ENCODE measurements at places on chromosomes 6 and 20. TPM values are rescaled to one million over a fixed set of nuclear protein-coding genes. Genes with fewer than 3 reads are reported as not detected.

DNA sequence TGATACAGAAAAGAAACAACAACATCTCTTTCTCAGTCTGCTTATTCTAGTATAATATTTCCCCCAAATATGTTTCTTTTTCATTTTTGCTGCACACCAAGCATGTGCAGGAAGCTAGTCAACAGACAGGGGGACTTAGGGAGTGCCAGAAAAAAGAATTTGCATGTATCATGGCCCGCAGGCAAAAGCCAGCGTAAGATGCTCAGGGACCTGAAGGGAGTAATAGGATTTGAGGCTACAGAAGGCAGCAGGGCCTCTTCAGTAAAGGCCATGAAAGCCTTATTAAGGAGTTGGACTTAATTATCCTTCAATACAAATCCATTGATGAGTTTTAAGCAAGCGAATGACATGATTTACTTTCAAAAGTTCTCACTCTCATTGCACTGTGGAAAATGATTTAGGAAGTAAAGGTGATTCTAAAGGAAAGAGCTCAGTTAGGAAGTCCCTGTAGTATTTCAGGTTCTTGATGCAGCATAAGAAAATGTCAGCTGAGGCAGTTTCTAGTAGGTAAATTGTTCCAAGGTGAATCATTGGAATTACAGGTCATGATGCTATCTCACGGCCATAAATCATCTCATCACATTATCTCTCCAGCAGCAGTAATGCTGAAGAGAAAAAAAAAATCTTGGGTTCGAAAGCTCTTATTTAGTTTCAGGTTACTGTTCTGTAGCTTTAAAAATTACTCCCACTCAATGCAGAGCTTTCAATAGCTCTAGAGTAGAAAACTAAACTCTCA lies 94.8 kb downstream of the PTCHD4 start:
- no peak for DNase-seq

- DNase-seq: no peak
Measured at GRCh38 chr6:9233686-9234085, 798.3 kb upstream of the SLC35B3 start.

- peak; percentile 54 for DNase-seq
Measured at GRCh38 chr20:18279242-18279641, 9.1 kb upstream of the ZNF133 start.

The WFDC5 gene
- not detected for total RNA-seq

DNA sequence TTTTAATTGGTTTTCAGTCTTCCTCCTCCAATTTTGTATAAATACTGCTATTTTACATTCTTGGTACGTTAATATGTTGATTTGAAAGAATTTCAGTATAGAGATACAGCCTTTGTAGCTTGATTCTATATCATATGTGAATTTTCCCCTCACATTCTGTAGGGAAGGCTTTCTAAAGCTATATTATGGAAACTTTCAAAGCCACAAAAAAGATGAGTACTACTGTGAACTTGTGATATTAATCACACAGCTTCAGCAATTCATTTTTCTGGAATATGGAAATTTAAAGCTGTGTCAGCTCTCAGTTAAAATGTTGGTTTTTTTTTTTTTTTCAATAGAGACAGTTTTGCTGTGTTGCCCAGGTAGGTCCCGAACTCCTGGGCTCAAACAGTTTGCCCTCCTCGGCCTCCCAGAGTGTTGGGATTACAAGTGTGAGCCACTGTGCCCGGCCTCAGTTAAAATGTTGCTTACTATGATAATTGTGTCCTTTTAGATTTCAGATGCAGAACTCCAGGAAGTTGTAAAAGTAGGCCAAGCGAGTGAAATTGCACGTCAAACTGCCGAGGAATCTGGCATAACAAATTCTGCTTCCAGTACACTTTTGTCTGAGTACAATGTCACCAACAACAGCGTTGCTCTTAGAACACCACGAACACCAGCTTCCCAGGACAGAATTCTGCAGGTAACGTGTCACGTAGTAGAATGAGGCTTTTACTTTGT lies 20.6 kb downstream of the CDC5L start:
- no peak for DNase-seq

GRCh38 chr6:25287941-25288340 lies 8.8 kb downstream of the CARMIL1 start:
- DNase-seq: no peak

The ZNF76 gene
- 19.6 TPM for total RNA-seq

DNA sequence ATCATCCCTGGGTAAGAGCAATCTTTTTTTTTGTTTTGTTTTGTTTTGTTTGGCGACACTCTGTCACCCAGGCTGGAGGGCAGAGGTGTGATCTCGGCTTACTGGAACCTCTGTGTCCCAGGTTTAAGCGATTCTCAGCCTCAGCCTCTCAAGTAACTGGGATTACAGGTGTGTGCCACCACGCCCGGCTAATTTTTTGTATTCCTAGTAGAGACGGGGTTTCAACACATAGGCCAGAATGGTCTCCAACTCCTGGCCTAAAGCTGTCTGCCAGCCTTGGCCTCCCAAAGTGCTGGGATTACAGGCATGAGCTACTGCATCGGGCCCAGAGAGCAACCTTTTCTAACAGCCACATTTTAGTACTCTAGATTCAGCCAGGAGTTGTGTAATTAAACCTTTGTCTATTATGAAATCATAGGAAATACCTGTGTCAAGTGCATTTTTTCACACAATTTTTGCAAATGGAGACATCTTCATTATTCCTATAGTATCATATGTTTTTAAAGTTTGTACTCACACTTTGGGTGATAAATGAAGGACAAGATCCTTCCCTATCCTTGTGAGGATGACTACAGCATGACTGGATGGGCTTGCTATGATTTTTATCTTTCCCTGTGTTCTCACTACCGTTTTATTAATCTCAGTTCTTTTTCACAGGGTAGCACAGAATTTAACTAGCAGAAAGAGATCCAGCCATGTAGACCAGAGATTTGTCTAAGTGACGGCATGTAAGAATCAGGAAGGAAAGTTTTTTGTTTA lies 82.6 kb downstream of the OR2B2 start:
- DNase-seq: peak; percentile 45

DNA sequence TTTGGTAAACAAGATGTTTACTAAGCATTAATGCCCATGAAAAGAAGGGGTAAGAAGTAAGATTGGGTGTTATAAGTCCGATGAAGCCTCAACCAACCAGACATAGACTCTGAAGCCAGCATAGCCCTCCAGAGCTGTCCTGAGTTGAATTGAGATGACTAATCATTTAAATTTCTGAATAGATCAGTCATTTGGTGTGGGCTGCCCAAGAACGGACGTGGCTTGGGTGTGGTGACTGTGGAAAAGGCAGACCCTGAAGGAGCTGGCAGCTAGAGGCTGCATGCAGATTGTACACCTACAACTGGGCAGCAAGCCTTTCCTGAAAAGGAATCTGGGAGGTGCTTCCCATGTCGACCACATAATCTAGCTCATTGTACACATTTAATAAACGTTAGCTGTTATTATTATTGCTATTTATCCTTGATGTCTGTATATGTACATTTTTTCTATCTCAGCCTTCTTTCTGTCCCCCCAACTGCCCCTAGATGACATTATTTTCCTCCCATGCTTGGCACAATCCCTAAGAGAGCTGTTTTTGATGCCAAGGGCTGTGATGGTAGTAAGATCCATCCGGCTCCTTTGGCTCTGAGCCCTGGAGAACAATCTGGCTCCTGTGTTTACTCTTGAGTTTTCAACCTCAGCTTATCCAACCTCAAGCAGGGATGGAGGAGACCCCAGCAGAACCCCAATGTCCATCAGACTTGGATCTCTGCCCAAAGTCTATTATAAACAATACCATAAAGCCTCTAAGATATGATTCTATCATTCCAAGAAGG lies 57.6 kb upstream of the JAG1 start:
- peak; percentile 79 for DNase-seq

The BMP6 gene
- 10.3 TPM for total RNA-seq

- no peak for DNase-seq
Measured at GRCh38 chr6:39268721-39269120, 39.4 kb upstream of the KCNK5 start.

The BTN1A1 gene
- total RNA-seq: not detected

DNA sequence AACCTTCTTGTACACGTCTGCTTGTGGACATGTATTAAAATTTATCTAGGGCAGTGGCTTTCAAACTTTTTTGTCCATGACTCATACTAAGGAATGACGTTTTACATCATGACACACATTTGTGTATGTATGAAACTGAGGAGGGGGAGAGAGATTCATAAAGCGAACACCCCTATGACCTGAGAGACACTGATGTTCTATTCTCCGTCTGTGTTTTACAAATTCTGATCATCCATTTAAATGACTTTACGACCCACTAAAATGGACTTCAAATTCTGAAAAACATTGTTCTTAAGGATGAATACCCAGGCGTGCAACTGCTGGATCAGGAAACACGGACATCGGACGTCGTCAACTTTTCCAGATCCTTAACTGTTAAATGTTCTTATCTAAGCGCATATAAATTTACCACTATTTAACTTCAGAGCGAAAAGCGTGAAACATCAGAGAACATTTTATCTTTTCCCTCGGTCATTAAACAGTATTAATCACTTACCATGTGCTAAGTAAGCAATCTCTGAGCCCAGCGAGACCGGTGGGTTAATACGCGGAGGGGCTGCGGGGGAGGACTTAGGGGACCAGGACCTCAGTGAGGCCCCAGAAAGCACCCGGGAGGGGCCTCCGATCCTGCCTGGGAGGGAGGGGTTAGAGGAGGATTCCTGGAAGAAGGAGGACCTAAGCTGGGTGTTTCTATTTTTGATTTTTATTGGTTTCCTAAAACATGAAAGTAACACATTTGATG lies 1.2 kb downstream of the PLAGL1 start:
- peak; percentile 65 for DNase-seq

DNA sequence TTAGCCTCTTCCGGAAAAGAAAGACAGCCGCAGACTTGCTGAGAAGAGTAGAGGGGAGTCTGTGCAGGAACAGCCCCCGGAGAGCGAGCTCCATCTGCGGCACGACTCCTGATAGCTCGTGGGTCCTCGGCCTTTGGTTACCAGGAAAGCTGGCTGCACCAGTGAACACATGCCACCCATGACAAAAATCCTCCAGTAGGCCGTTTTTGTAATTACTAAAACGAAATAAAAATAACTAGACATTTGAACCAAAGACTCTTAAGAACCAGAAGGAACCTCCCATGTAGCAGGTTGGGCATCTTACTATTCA lies 42.2 kb downstream of the RAMACL start:
- DNase-seq: no peak

- no peak for DNase-seq
Measured at GRCh38 chr6:1263039-1263849, 48.7 kb upstream of the FOXQ1 start.

The MRPS18B gene
- 41.4 TPM for total RNA-seq

GRCh38 chr6:144289006-144289405 lies 3.9 kb downstream of the UTRN start:
- peak; percentile 56 for DNase-seq

GRCh38 chr6:63814459-63814858 lies 178.9 kb downstream of the PHF3 start:
- DNase-seq: peak; percentile 32

GRCh38 chr6:166839569-166839968 lies 116.8 kb downstream of the RNASET2 start:
- no peak for DNase-seq

The PPP1R16B gene
- total RNA-seq: not detected

DNA sequence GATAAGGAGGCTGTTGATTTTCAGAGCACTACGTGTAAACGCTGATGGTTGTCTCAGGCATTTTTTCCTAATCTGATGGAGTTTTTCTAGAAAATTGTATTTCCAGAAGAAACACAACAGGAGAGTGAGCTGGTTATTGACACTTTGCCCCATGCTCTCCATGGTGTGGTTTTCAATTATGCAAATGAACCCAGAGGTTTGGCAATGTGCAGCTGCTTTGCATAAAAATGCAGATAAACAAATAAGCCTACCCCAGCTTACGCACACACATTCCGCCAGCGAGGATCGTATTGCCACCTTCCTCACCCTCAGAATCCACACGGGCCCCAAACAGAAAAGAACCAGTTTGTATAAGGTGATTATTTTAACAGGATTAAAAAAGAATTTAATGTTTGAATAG lies 45.1 kb upstream of the FRMD1 start:
- DNase-seq: no peak

Data from GM23248 (cell line).